ENCODE measurements at places on chromosomes 2 and 18. TPM values are rescaled to one million over a fixed set of nuclear protein-coding genes. Genes with fewer than 3 reads are reported as not detected.

- no peak for DNase-seq
Measured at GRCh38 chr2:16218625-16219024, 278.3 kb downstream of the MYCN start.

LHCGR gene
- 0.11 TPM for total RNA-seq

HES6 gene
- 4.3 TPM for total RNA-seq

ORC2 gene
- total RNA-seq: 20.3 TPM

CDK5R2 gene
- total RNA-seq: not detected

SP5 gene
- 0.19 TPM for total RNA-seq

GRCh38 chr18:48769006-48769636, 181.6 kb downstream of the SMAD7 start:
- no peak for DNase-seq

KLHL29 gene
- 0.54 TPM for total RNA-seq

DNA sequence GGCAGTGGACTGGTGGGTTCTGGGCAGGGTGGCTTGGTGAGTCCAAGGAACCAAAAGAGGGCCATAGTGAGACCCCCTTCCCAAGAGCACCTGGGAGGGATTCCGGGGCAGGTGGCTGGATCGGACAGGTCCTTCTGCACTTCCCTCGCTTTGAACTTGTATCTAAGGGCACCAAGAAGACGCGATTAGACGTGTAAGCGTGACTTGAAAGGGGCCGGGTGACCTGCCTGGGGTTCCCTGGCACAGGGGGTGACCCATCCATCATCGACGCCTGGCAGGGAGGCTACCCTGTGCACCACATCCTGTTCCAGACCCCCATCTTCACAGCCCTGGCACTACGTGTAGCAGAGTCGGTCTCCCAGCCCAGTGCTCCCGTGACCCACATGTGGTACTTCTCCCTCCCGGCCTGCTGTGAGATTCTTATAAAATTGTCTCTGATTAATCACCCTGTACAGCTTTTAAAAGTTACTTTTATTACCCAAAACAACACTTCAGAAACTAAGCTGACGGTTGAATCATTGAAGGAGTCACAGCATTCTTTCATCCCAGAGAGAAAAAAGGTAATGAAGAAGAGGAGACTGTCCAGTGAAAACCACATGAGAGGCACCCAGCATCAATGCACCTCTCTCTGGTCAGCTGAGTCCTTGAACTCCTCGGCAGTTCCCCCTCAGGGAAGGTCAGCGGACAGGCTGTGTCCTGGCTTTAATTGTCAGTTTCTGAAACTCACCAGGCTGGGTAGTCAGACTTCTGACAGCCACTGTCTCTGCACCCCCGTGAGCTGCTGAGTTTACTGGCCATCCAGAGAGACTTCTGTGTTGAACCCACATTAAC, 13.0 kb downstream of the SH3BP4 start:
- peak; percentile 25 for DNase-seq

DNA sequence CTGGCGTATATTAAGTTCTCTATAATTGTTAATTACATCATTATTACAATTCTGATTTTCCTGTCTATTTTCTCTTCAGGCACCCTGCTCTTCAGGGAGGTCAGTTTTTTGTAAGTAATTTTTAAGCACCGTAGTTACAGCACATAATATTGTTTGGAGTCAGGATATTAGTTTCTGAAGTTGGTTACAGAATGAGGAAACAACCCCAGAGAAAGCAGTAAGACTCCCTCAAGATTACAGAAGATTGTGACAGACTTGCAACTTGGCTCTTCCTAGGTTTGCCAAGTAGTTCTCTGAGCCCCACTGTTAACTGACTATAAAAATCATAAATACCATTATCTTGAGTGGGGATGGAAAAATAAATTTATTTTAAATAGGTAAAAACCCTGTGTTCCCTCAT, 921 bp downstream of the RPE start:
- no peak for DNase-seq

DNA sequence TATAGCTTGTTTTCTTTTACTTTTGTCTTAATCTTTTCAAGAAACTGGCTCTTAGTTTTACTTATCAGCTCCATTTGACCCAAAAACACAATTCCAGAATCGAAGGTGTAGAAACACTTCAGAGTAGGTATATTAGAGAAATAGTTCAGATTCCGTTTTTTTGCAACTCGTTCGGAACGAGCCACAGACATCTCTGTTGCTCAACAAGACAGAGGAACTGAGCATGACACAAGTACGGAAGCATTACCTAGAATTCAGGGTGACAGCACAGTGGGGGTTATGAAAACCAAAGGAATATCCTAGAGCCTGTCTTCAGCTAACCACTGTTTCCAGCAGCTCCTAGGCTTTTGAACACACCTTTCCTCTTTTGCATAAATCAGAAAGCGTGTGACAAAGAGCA, 5.0 kb downstream of the HRH4 start:
- no peak for DNase-seq

GRCh38 chr2:33142810-33143209, 196.1 kb downstream of the LTBP1 start:
- DNase-seq: no peak

GRCh38 chr18:7840411-7840810, 273.3 kb downstream of the PTPRM start:
- DNase-seq: no peak

GRCh38 chr2:178069551-178069950, 3.0 kb downstream of the PDE11A start:
- DNase-seq: no peak

DNA sequence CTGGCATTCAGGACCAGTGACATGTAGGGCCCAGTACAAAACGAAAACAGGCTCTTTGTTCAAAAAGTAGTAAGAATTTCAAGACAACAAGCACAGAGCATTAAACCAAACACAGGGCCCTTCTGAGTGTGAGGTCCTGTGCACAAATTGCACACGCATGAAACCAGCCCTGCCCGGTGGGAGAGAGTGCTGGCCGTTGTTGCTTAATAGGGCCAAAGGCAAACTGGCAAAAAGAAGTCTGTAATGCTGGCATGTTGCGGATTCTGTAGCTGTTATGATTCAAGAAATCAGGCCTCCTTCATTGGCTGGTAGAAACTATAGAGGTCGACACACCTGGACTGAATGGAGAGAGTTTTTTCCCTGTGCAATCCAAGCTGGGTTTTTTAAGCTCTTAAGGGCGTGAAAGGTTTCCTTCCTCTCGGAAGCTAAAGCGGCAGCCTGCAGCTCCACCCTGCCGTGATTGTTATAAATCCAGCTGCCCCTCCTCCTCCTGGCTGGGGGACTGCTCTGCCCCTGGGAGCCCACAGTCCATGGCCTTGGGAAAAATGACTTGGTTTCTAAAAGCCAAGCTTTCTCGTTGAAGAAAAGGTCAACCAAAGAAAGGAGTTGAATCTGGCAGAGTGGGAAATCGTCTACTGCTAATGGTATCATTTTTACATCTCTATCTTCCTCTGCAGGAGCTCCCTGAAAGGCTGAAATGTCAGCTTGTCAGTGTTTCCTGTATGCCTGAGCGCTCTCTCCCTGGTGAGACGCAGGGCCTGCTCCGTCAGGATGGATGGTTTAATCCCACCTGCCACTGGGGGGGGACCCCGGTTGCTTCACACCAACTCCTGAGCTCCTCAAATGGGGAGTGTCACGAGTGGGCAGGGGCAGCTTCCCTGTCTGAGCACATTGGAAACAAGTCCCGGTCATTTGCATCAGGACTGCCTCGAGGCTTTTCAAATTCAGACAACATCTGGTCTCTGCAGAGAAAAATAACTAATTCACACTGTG, 143.6 kb downstream of the ALPK2 start:
- no peak for DNase-seq

DNA sequence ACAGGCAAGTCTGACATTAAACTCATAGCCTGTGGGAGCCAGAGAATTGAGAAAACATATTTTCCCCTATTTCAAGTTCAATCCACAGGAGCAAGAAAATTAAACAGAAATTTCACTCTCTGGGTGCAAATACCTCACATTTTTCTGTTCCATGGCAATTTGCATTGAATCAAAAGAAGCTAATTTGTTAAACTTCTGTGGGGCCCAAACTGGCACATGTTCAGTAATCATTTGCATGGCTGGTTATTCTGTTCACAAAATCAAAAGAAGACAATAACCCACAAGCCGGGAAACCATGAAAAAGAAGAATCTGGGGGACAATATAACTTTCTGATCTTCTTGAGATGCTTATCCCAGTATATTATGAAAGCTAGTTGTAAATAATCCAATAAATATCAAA, 363.1 kb downstream of the LRP1B start:
- no peak for DNase-seq

C2orf72 gene
- total RNA-seq: 0.16 TPM

- no peak for DNase-seq
Measured at GRCh38 chr2:61275575-61276184, 113.7 kb downstream of the C2orf74 start.

MBP gene
- total RNA-seq: 34.9 TPM

DNA sequence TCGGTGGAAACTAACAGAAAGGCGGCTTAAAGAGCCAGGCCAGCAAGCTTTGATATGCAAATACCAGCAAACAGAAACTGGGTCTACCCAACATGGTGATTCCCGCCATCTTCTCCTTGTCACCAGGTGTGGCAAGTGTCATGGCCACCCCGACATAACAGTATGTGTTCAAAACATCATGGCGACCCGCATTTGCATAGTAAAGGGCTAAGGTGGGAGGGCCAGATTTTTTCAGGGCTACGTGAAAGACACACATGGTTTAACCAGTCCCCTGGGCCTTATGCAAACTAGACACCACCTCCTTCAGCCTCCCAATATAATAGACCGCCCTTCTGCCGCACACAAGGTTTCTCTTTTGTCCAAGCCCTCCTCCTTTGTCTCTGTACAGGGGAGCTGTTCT, 260.4 kb downstream of the METTL4 start:
- DNase-seq: no peak

CPS1 gene
- total RNA-seq: 3.0 TPM

DNA sequence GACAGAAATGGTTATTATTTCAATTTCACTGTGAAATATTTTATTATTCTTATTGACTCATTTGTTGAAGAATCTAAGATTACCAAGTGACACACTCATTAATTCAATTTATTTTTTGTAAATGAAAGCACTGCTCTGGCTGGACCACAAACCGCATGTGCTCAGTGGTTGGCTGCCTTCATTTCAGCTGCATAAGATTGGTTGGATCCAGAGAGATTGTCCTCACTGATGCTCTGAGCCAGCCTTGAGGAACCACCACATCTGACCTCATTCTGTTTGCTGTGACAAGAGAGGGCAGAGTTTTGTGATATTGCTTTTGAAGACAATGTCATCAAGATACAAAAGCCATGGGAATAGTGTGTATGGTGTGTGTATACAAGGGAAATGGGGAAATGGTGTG, 192.1 kb downstream of the CYRIA start:
- no peak for DNase-seq

- DNase-seq: no peak
Measured at GRCh38 chr2:203669820-203670219, 36.6 kb upstream of the CD28 start.

- no peak for DNase-seq
Measured at GRCh38 chr2:129957891-129958290, 21.6 kb upstream of the RAB6C start.

IL1RL2 gene
- total RNA-seq: not detected

GRCh38 chr18:6376433-6377229, 38.1 kb downstream of the L3MBTL4 start:
- DNase-seq: no peak

DNA sequence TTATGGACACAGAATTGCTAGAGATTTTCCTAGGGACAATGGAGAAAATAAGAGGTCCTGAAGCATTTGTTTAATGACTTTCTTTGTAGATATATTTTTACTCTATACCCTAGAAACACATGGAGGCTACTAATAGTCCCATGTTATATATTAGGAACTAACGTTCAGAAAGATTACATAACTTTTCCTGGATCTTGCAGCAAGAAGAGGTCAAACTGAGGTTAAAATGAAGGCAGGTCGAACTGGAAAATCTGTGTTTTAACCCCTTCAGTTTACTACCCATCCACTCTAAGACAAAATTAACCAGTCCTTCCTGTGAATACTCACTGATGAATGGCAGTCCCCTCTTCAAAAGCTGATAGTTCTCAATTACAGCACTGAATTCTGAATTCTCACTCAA, 1415.8 kb upstream of the CELF4 start:
- no peak for DNase-seq

ARL5A gene
- 47.9 TPM for total RNA-seq

DNA sequence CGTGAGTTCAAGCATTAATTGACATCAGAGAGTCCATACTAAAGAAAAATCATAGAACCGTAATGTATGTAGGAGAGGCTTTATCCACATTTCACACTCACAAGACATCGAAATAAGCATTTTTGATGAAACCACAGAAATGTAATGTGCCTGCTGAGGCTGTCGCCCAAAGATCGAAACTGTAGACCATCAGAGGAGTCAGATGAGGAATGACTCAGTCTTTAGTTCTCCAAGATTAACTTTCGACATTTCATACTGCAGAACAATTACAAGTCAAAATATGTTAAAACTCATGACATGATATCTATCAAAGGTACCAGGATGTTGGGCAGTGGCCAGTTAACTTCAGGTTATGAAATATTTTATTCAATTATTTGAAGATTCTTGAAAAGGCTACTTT, 79.6 kb downstream of the RAB31 start:
- no peak for DNase-seq

- DNase-seq: no peak
Measured at GRCh38 chr18:13528739-13529392, 197.5 kb downstream of the FAM210A start.

DNA sequence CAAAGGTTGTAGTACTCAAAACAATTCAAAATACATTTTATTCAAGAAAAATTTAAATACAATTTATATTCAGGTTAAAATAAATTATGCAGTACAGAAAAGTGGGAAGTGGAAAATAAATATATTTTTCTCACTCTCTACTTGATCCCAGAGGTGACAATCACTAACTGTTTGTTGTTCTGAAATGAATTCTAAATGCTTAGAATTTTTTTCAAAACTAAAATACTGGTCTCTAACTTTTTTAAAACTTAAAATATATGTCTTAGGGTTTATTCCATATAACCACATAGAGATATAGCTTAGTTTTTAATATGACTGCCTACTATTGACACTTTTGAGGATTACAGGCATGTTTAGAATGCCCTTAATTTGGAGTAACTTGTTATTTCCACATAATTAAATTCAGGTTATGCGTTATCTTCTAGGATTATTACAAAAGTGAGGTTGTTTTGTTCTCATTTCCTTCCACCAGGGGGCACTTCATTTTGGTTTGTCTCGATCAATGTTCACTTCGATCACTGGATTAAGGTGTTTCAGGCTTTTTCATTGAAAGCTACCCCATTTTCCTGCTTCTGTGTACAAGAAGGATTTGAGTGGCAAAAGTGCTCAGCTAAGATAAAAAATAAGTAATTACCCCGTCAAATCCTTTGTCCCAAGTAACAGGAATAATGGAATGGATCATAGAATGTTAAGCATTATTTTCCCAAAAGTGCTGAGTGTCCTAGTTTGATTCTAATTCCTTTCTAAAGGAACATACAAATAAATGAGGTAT, 27.1 kb upstream of the TFPI start:
- DNase-seq: no peak

- DNase-seq: peak; percentile 28
Measured at GRCh38 chr2:240622060-240622411, 3.2 kb upstream of the GPR35 start.

- no peak for DNase-seq
Measured at GRCh38 chr2:161199912-161200701, 39.9 kb downstream of the TANK start.

All from Right ventricle myocardium inferior (tissue), 1 donor.